ENCODE measurements at places on chromosomes 7 and 10.

DNA sequence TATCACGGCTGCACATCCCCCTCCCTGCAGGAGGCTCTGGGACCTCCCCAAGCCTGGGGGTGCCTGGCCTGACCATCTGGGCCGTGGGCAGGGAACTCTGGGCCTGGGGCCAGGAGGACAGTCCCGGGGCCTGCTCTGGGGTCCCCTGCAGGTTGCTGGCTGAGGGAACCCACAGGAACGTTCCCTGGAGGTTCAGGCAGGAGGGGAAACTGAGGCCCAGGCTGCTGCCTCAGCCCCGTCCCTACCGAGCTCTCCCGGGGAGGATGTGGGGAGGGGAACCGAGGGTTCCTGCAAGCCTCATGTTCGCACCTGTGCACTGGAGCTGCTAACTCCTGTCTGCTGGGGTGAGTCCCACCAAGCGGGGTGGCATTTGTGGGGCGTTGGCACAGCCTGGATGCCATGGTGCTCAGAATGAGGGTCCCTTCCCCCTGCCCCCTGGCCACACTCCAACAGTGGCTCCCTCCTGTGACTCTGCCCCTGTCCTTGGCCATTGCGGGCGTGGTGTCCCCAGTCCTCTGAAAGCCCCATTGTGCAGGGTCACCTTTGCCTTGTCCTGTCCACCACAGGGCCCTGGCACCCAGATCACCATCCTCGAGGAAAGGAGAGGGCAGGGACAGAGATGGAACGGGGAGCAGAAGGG is 9.4 kb downstream of the ELFN1 start:
- no peak for DNase-seq

- no peak for DNase-seq
These were observed 136.4 kb upstream of the ASAH2 start for GRCh38 chr10:50387732-50388073.

- DNase-seq = no peak
These were observed 1.3 kb downstream of the PTPRZ1 start for GRCh38 chr7:121874298-121874697.

- no peak for DNase-seq
These were observed 23.0 kb upstream of the ZNF488 start for GRCh38 chr10:47406870-47407691.

DNA sequence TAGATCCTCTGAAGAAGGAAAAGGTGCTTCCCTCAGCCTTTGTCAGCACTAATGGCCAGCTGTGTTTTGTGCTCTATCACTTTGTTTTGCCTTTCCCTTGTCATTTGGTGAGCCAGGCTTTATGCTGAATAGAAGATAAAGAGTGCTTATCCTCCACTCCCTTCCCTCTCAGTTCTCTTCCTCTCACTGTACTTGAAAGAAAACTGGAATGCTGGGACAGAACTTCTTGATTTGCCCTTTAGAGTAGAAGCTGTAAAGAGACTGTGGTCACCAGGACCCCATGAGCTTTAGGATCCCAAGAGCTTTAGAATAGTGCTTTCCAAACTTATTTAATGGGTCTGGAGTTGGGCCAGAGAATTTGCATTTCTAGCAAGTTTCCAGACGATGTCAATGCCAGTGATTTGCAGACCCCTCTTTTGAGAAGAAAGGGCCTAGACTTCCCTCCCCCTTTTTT is 81.4 kb downstream of the LRRC4 start:
- DNase-seq = no peak

DNA sequence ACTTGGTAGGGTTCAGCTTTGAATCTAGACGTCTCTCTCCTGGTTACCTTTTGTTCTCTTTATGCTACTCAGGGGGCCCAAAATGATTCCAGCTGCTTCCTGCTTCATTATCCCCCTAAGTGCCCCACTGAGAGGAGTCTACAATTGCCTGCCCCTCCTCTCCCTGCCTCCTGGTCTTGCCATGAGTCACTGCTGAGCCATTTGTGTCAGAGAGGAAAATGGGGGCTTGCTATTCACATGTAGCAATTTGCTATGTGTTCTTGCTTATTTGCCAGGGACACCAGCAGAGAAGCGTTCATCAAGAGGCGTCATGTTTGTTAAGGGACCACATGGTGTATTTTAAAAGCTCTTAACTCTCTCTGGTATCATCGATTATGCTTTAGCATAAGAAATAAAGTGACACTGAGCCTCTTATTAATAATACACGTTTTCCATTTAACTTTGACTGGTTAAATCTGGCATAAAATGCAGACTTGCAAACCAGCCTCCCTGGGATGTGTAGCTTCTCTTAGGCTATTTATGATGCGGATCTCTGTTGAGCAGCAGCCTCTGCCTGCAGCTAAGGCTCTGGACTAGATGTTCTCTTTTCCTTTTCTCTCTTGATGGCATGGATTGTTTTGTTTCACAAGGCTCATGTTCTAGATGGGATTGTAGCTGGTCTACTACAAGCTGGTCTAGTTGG is 239.3 kb downstream of the AUTS2 start:
- DNase-seq = no peak

GRCh38 chr7:42747044-42747443 is 164.8 kb downstream of the C7orf25 start:
- DNase-seq = no peak

DNA sequence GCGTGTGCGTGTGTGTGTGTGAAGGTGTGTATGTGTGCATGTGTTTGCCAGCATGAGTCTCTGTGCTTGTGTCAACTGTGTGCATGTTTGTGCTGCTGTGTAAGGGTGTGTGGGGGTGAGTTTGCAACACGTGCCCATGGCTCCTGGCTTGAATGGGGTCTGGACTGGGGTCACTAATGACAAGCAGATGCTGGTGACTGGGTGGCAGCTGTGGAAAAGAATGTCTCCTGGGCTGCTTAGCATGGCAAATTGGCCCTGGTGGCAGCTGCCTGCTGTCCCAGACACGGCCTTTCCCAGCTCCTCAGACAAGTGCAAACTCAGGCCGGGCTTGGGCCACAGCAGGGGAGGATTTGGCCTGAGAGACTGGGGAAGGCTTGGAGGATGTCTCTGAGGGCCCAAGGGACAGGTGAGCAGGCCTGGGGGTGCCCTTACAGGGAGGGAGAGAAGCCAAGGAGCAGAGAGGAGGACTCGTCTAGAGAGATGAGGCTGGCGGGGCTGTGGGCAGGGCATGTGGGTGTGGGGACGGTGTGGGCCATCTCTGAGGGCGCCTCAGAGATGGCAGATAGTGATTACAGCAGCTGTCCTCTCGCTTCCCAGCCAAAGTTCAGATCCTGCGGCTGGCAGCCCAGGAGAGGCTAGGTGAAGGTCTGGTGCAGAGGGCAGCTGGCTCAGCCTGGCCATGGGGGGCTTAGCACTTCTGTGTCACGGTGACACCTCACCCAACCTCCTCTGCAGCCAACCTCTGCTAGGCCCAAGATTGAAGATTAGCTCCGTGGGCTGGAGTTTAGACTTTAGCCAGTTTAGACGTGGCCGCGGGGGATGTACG is 1.5 kb downstream of the AQP1 start:
- no peak for DNase-seq

GRCh38 chr7:33529070-33529469 is 376.3 kb upstream of the BMPER start:
- no peak for DNase-seq

DNA sequence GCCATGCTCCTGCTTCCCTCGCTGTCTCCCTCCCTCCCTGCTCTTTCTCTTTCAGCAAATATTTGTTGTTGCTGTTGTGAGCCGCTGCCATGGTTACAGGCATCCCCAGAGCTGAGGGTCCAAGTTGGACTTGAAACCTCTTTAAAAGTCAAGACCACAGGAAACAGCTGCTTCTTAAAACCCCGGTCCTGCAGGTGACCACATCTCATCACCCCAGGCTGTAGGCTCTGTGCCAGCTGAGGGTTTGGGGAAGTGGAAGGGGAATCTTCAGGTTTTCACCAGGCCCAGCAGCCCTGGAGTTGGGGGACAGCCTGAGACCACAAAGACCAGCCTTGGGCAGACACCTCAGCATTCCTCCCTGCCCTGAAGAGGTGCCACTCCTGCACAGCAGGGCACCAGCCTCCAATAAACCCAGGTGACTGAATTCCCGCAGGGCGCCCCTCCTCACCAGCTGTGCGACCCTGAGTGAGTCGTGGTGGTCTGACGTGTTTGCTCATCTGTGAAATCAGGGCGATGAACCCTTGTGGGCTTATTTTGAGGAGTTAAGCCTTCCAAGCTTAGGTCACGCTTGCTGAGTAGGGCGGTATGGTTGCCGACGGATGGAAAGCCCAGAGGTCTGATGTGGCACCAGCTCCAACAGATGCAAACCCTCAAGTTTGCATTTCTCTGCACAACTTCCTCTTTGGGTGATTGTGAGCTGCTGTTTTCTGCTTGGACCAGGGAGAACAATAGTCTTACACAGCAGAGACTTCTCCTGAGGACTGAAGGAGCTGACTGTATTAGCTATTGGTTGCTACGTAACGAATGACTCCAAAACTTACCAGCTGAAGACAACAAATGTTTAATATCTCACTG is 24.8 kb downstream of the NPTX2 start:
- DNase-seq = no peak

Data from frontal cortex (tissue), 4 donors.